ENCODE measurements at places on chromosomes 2 and 18.

GRCh38 chr18:3665780-3666525, 216.0 kb downstream of the TGIF1 start:
- DNase-seq, result peak; percentile 79

GRCh38 chr2:128327180-128327964, 8.7 kb upstream of the HS6ST1 start:
- DNase-seq, result peak; percentile 2

- no peak for DNase-seq
Observed at GRCh38 chr2:10076988-10077527, 3.2 kb downstream of the CYS1 start.

- peak; percentile 11 for DNase-seq
Observed at GRCh38 chr2:46230115-46230571, 67.1 kb upstream of the EPAS1 start.

DNA sequence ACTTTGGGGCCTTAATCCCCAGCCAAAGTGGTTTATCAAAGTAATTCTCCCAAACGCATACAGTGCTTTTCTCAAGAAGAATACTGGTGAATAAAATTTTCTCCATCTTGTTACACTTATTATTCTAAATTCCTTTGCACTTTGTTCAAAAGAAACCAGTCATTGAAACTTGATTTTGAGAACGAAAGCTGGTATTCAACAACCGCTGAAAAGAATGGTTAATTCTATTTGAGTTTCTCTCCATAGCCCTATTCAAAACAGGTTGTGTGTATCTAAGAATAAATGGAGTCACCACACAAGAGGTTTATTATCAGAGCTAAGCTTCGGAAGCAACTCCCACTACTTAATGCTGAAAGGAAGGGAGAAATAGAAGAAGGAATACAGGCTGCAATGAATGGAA, 117.7 kb downstream of the C1D start:
- no peak for DNase-seq

DNA sequence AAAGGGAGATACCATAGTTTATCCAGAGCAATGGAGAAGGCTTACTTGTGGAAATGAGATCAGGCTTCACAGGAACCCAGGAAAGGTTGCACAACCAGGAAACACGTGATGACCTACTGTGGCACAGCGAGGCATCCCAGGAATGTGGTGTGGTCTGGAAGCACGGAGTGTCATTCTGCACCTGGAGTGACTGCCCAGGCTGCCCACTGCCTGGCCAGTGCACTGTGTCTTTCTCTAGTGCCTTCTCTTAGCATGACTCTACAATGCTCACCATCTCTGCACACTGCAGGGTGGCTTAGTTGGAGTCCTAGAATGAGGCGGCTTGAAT, 48.9 kb downstream of the CHST9 start:
- no peak for DNase-seq

DNA sequence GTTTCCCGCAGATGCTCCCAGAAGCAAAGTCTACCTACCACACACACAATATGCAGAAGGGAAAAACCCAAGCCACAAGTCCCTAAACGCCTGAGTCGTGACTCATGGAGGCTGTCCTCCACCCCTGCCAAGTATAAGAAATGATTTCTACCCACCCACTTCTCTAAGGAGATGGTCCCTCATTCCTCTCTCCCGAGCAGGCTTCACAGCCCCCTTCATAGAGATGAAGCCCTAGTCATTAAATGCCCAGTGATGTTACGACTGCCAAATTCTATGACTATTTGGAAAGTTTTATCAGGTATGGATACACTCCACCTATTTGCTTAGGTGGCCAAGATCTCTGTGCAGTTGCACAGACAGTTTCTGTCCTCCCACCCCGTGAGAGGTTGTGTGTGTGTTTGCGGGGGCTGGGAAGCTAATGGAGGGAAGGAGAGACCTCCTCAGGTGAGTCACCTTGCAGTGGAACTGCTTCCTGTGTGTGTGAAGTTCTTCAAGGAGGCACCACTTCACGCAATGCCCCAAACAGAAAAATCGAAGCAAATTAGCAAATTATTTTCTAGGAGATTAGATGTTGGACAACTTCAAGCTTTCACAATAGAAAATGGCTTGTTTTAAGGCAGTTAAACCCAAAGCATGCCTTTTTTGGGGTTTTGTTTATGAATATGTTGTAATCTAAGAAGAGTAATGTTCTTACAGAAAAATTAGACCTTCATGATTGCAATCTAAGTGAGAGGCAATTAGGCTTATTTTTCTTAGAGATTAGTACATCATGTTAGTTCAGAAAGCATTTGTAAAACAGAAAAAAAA, 175.2 kb downstream of the TGIF1 start:
- DNase-seq, result peak; percentile 78

DNA sequence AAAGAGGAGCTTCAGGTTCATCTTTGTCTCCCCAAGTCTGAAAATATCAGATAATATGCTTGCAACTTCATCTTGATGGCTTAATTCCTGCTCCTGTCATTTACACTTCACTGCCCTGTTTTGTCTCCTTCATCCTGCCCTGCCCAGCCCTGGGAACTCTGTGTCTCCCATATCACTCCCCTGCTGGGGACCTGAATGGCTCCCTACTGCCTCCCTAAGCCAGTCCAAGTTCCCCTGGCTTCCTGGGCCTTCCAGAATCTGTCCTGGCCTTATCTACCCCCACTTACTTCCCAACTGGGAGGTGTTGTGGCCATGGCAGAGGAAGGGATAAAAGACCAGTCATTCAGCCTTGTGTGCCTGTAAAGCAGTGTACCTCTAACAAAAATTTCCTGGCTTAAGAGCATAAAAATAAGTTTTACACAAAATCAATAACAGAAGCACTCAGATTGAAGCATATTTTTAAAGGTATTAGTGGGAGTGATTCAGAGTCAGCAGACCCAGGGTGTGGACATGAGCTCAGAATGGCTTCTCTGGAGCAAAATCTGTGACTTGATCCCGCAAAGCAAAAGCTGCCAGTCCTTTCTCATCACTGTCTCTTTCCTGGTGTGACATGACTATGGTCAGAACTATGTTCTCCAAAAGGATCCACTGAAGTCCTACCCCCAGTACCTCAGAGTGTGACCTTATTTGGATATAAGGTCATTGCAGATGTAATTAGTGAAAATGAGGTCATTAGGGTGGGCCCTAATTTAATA, 59.1 kb downstream of the INO80C start:
- DNase-seq, result no peak

DNA sequence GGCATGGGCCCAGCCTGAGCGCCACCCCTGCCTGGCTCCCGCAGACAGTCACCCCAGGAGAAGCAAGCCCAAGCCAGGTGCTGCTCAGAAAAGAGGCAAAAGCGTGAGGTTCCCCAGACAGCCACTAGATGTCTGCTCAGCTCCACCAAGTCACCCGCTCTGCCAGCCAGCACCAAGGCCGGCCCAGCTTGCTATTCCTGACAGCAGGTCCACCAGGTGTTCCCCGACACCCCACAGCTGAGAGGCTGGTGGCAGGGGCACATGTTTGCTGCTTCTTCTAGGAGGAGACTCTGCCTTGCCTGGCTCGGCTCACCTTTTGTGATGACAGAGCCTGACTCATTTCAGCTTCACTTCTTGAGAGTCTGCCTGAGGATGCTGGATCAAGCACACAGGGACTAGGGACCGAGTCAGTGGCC, 206.7 kb downstream of the MGAT5 start:
- peak; percentile 22 for DNase-seq

DNA sequence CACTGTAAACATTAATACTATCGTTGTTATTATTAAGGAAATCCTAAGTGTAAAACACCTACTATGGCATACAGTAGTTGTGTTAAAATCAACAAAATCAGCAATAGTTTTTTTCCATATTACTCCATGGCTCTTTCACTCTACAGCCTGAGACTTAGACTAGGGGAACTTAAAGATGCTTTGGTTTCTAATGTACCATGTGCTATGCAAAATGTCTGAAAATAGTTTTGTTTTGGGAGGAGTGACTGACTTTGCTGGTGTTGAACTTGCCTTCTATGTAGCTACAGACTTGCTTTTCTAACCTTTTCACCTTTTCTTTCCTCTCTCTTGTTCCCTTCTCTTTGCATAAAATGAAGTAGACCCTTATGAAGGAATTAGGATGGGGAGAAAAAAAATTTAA, 159.0 kb upstream of the CCDC195 start:
- DNase-seq, result no peak

DNA sequence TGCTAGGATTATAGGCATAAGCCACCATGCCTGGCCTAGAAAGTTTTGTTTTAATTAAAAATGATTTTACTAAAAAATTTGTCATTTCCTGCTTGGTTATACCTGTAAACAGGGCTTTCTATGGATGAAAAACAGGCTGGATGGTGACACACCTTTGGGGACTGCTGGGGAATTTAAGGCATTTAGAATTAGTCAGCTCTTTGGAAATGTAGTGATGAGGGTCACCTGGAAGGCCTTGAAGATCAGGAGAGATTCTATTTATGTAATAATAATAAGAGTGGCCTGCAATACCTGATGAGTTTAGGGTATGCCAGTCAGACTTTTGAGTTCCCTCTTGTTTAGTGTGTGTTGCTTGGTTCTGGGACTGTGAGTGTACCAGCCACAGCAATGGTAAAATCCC, 51.1 kb downstream of the RALBP1 start:
- DNase-seq, result no peak

GRCh38 chr18:40752316-40752715, 1202.7 kb upstream of the PIK3C3 start:
- DNase-seq, result no peak

- peak; percentile 28 for DNase-seq
Observed at GRCh38 chr2:190911813-190912212, 31.2 kb downstream of the GLS start.

DNA sequence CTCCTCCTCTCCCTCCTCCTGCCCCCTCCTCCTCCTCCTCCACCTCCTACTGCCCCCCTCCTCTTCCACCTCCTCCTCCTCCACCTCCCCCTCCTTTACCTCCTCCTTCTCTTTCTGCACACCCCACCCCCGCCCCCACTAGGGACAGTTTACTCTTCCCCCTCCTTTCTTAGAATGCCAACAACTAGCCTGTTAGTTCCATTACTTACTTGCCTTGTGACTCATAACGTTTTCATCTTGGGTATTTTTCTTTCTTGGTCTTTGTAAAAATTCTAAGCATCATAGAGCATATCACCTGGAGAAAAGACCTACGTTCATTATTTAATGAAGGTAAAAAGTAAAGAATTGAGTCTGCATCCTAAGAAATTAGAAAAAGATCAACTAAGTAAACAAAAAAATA, 165.3 kb downstream of the NEDD4L start:
- DNase-seq, result no peak

Data from stimulated activated CD4-positive, alpha-beta T cell treated with anti-CD3 and anti-CD28 coated beads, Interleukin-4, amount 100 ng/mL, for 24 hours (primary cell).